Myocyte (in vitro differentiated cells): ENCODE measurements at places on chromosomes 12 and 14. TPM values are rescaled to one million over a fixed set of nuclear protein-coding genes. Genes with fewer than 3 reads are reported as not detected.

Gene DPF3
- total RNA-seq = 4.7 and 5.5 TPM in 2 replicates

Gene AHNAK2
- 150 and 229 TPM in 2 replicates for total RNA-seq

Gene LRRC23
- 11.1 and 12.1 TPM in 2 replicates for total RNA-seq

Gene AMDHD1
- 0.16 TPM in 1 of 2 replicates, not detected in the other for total RNA-seq

Gene SMAGP
- 2.9 and 3.6 TPM in 2 replicates for total RNA-seq

Gene KRT5
- 2.8 and 3.3 TPM in 2 replicates for total RNA-seq

Gene KLHL33
- total RNA-seq = 0.05 and 0.16 TPM in 2 replicates

Gene KLRF1
- not detected in 2 replicates for total RNA-seq

Gene IFNG-AS1
- total RNA-seq = 1.8 TPM in 1 of 2 replicates, not detected in the other
